Left ventricle myocardium inferior (tissue), 1 donor: ENCODE measurements at places on chromosomes 11 and 22.

DNA sequence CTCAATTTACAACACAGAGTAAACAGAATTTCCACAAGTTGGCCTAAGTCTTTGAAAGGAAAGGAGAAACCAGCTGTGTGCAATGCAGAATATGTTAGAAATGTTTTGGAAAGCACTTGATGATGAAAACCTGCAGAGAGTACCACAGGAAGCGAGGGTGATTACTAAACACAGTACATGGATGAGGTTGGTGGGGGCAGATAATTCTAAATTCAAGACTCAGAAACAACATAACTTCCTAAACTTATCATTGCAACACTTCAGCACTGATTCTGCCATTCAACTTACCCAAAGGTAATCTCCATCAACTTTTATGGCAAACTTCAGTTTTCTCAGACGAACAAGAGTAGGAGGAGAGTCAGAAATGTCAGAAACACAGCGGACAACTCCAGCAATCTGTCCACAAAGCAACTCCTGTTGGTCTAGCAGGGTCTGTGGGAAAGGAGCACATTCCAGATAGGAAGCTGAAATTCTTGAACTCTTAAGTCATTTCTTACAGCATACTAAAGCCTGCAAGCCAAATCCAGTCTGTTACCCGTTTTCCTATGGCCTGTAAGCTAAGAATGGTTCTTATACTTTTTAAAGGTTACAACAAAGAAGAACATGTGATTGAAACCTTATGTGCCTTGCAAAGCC, 6.8 kb downstream of the HPS4 start:
- H3K27ac ChIP-seq = no peak overlapping the region
- H3K4me3 ChIP-seq = no peak overlapping the region
- H3K4me1 ChIP-seq = peaks cover 32% of the 10 kb centered on the region
- no peaks in the 10 kb centered on the region for H3K27me3 ChIP-seq

GRCh38 chr22:22848364-22848866, 39.2 kb upstream of the IGLL5 start:
- peak; percentile 58 for DNase-seq
- H3K27ac ChIP-seq = no peak overlapping the region
- H3K27me3 ChIP-seq = peaks cover 55% of the 10 kb centered on the region
- no peaks in the 10 kb centered on the region for H3K4me1 ChIP-seq
- no peak overlapping the region for H3K4me3 ChIP-seq

GRCh38 chr11:4697585-4697984, at the start of gene OR51E2:
Gene OR51E2 (minus strand): TSS chr11:4697853. CDS start chr11:4682711, 15,142 bp downstream.
- no peaks in the 10 kb centered on the region for H3K36me3 ChIP-seq
- H3K4me1 ChIP-seq = peaks cover 3% of the 10 kb centered on the region
- H3K27me3 ChIP-seq = no peaks in the 10 kb centered on the region
- DNase-seq = no peak
- H3K4me3 ChIP-seq = no peak within 1 kb of the TSS
- no peak within 1 kb of the TSS for H3K27ac ChIP-seq

DNA sequence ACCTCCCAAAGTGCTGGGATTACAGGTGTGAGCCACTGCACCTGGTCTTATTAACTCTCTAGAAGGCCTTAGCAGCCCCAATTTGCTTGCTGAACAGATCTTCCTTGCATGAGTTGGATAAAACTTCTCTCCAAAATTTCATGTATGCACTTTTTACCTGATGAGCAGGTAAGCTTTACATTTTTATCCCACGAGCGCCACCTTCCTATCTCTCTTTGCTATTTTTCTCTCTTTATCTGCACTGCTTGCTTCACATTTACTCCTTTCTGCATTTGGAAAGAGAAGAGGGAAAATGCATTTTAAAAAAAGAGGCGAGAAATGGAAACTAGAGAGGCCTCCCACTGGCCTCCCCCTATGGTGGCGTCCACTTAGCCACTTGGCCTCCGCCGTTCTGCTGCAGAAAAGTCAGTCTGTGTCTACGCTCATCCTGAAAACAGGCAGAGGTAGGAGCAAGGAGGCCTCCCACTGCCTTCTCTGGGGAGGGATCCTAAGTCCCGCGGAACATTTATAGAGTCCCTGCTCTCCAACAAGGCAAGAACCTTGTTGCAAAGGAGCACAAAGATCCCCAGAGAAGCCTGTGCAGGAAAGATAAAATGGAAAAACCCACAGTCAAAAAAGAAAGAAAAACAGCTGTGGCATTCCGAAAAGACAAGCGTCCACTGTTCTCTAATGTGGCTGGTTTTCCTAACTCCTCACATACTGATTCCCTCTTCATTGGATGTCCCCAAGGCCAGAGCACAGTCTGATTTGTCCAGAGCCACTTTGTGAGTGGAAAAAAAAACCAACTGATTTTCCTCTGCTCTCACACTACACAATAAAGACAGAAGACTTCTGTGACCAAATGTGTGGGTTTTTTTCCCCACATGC, 62.2 kb upstream of the INCENP start:
- peak overlapping the region; percentile 52 for H3K27ac ChIP-seq
- no peaks in the 10 kb centered on the region for H3K27me3 ChIP-seq
- no peak overlapping the region for H3K4me3 ChIP-seq
- H3K36me3 ChIP-seq = no peaks in the 10 kb centered on the region
- H3K4me1 ChIP-seq = peaks cover 6% of the 10 kb centered on the region

DNA sequence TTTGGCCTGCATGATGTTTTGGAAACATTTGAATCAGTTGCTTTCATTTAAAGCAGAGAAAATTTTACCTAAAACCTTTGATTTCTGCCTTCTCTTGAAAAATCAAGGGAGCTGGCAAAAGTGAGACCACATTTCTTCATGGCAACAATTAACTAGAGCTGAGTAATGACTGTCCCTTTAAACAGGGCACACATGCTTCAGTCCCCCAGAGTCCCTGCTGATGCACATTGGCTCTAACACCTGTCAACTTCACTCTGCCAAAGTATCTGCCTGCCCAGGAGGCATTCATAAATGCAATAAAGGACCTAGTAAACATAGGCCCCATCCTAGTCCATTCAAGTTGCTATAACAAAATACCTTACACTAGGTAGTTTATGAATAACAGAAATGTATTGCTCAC, 87.1 kb upstream of the LDLRAD3 start:
- H3K4me3 ChIP-seq = no peak overlapping the region
- no peaks in the 10 kb centered on the region for H3K36me3 ChIP-seq
- H3K27ac ChIP-seq = no peak overlapping the region
- H3K4me1 ChIP-seq = no peaks in the 10 kb centered on the region
- no peak for DNase-seq
- no peaks in the 10 kb centered on the region for H3K27me3 ChIP-seq

- no peaks in the 10 kb centered on the region for H3K36me3 ChIP-seq
- peaks cover 17% of the 10 kb centered on the region for H3K4me1 ChIP-seq
- no peak overlapping the region for H3K4me3 ChIP-seq
- no peak for DNase-seq
- peaks cover 81% of the 10 kb centered on the region for H3K27me3 ChIP-seq
Measured at GRCh38 chr22:48493733-48494132, 1333.9 kb downstream of the BRD1 start.

GRCh38 chr22:19149047-19149883, 827 bp downstream of the GSC2 start:
- no peak overlapping the region for H3K27ac ChIP-seq
- H3K4me1 ChIP-seq = peaks cover 13% of the 10 kb centered on the region
- no peaks in the 10 kb centered on the region for H3K36me3 ChIP-seq
- DNase-seq = no peak
- H3K27me3 ChIP-seq = peaks cover 72% of the 10 kb centered on the region

- H3K27ac ChIP-seq = no peak overlapping the region
- peaks cover 4% of the 10 kb centered on the region for H3K36me3 ChIP-seq
- no peak for DNase-seq
- H3K27me3 ChIP-seq = no peaks in the 10 kb centered on the region
- no peak overlapping the region for H3K4me3 ChIP-seq
Measured at GRCh38 chr22:41305646-41306045, 4.3 kb downstream of the ZC3H7B start.

DNA sequence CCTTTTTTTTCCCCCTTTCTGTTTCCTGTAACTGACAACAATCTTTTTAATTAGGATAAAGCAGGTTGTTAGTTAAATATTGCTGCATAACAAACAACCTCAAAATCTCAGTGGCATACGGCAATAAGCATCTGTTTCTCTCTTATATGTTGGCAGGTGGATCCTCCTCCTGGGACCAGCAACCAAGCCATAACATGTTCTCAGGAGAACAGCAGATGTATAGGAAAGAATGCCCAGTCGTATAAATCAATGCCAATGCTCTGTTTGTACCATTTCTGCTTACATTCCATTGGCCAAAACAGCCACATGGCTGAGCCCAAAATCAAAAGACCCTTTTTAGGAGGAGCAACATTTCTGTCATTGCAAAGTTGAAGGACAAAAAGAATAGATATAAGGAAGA, 445.7 kb downstream of the AASDHPPT start:
- DNase-seq = no peak
- H3K4me3 ChIP-seq = no peak overlapping the region
- H3K36me3 ChIP-seq = no peaks in the 10 kb centered on the region

- no peak overlapping the region for H3K4me3 ChIP-seq
- peaks cover 34% of the 10 kb centered on the region for H3K4me1 ChIP-seq
- DNase-seq = no peak
- H3K27me3 ChIP-seq = no peaks in the 10 kb centered on the region
Measured at GRCh38 chr22:19419086-19419463, 12.5 kb downstream of the HIRA start.

DNA sequence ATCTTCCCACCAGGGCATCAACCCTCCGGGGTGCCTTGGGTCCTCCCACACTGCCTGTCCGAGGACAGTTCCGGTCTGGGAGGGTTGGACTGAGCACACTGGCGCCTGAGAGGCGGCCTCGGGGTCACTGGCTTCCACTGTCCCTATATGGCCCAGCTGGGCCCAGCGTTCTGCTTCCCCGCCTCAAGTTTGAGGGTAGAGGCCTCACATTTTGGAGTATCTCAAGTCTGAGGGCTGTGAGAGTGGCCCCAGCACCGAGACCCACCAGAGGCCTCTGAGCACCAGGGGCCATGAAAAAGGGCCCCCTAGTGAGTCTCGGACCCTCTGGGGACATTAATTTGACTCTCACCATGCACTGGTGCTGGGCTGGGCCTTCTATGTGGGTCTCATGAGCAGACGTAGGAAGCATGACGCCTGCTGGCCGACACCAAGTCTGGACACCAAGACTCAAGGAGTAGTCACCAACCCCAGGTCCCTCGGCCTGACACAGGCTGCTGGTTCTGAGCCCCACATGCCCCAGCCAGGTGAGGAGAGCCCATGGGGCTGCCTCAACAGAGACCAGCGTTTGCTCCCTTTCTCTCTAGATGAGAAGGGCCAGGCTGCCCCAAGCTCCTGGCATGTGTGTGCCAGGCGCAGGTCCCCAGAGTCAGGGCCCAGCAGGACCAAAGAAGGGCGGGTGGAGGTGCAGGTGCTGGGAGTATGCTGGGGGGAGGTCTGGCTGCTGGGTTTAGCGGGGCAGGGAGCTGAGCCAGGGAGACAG, 27.5 kb downstream of the ARVCF start:
- H3K4me1 ChIP-seq = peaks cover 80% of the 10 kb centered on the region
- H3K27me3 ChIP-seq = no peaks in the 10 kb centered on the region
- H3K27ac ChIP-seq = peak overlapping the region; percentile 94
- H3K36me3 ChIP-seq = no peaks in the 10 kb centered on the region
- H3K4me3 ChIP-seq = no peak overlapping the region
- DNase-seq = no peak

GRCh38 chr11:620201-620600, 4.5 kb upstream of the IRF7 start:
- H3K4me3 ChIP-seq = no peak overlapping the region
- H3K36me3 ChIP-seq = no peaks in the 10 kb centered on the region
- peaks cover 12% of the 10 kb centered on the region for H3K27me3 ChIP-seq
- no peak for DNase-seq
- no peak overlapping the region for H3K27ac ChIP-seq

GRCh38 chr11:2531277-2531986, 86.6 kb downstream of the KCNQ1 start:
- peaks cover 23% of the 10 kb centered on the region for H3K4me1 ChIP-seq
- H3K27ac ChIP-seq = no peak overlapping the region
- H3K4me3 ChIP-seq = no peak overlapping the region
- no peaks in the 10 kb centered on the region for H3K36me3 ChIP-seq
- peak; percentile 81 for DNase-seq

GRCh38 chr22:23093051-23093788, 22.9 kb downstream of the GNAZ start:
- peaks cover 6% of the 10 kb centered on the region for H3K4me1 ChIP-seq
- H3K36me3 ChIP-seq = no peaks in the 10 kb centered on the region
- no peak overlapping the region for H3K27ac ChIP-seq
- H3K4me3 ChIP-seq = no peak overlapping the region
- no peak for DNase-seq

DNA sequence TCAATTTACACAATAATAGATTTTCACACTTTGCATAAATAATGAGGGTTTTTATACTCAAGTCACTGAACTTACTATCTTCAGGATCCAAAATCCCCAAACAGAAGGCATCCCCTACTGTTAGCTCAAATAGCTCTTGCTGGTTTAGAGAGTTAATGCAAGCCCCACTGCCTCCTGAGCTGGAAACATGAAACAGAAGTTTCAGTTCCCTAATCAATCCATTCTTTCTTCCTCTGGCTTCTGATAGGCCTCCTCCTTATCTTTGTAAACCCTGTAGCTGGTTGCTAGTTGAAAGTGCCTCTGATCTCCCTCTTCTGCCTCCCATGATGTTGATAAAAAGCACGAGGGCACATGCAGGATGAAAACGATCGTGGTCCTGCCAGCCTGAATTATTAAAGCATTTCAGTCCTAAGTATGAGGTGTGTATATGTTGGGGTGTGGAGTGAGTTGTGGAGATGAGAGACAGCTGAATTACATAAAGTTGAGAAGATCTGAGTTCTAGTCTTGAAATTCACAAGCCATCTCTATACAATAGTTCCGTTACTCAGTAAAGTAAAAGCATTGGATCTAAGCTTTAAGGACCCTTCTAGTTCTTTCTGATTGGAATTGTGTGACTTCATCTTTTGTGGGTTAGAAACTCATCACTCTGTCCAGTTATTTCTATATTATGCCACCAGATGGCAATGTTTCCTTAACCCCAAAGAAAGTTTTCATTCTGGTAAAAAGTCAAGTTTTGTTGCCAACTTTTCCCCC, 35.0 kb upstream of the EHF start:
- H3K4me3 ChIP-seq = peak overlapping the region; percentile 38
- no peak for DNase-seq
- peaks cover 7% of the 10 kb centered on the region for H3K4me1 ChIP-seq
- no peak overlapping the region for H3K27ac ChIP-seq
- H3K36me3 ChIP-seq = no peaks in the 10 kb centered on the region
- peaks cover 16% of the 10 kb centered on the region for H3K27me3 ChIP-seq

- no peaks in the 10 kb centered on the region for H3K27me3 ChIP-seq
- H3K36me3 ChIP-seq = peaks cover 90% of the 10 kb centered on the region
- H3K4me3 ChIP-seq = no peak overlapping the region
- H3K27ac ChIP-seq = peak overlapping the region; percentile 82
- no peak for DNase-seq
Measured at GRCh38 chr11:33716243-33716642, 15.6 kb upstream of the C11orf91 start.

DNA sequence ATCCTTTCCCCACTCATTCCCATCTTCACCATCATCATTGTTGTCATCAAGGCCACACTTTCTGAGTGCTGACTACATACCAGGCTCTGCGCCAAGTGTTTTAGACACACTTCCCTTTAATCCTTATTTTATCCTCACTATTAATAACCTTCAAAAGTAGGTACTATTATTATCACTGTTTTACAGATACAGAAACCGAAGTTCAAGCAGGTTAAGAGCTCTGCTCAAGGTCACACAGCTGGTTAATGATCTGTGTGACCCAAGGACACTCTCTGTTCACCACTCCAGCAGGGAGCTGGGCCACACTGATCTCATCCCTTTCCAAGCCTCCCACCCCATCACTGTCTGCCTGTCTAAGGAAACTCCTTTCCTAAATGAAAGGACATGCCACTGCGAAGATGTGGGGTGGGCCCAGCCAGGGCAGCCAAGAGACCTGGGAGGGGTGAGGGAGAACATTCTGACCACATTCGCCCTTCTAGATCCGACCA, 17.2 kb upstream of the TSKU start:
- no peaks in the 10 kb centered on the region for H3K27me3 ChIP-seq
- H3K4me3 ChIP-seq = no peak overlapping the region
